ENCODE measurements at places on chromosomes 4 and X. TPM values are rescaled to one million over a fixed set of nuclear protein-coding genes. Genes with fewer than 3 reads are reported as not detected.

- no peak for DNase-seq
Observed at GRCh38 chr4:155950461-155950860, 3.2 kb downstream of the CTSO start.

- DNase-seq = no peak
Observed at GRCh38 chr4:173275150-173275549, 59.0 kb downstream of the HMGB2 start.

- DNase-seq = no peak
Observed at GRCh38 chr4:98352940-98353339, 91.8 kb downstream of the RAP1GDS1 start.

GRCh38 chr4:10343656-10344055 lies 113.6 kb downstream of the ZNF518B start:
- DNase-seq = no peak

- no peak for DNase-seq
Observed at GRCh38 chr4:159284733-159285132, 181.9 kb downstream of the RAPGEF2 start.

DNA sequence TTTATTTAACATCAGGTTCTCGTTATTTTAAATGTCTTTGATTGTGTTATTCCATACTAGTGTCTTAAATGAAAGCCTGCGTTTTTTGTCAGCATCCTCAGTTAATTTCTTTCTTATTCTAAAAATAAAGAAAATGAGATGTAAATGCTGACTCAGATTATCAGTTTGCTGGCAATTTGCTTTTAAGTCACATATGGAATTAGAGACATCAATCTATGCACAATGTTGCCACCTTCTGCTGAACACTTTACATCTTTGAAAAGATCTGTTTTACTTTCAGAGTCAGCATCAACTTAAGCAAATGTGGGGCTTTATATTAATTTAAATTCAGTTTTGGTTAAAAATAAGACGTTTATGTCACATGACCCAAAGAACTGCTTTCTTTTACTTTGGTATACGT lies 99.2 kb downstream of the ADGRL3 start:
- DNase-seq = no peak

DNA sequence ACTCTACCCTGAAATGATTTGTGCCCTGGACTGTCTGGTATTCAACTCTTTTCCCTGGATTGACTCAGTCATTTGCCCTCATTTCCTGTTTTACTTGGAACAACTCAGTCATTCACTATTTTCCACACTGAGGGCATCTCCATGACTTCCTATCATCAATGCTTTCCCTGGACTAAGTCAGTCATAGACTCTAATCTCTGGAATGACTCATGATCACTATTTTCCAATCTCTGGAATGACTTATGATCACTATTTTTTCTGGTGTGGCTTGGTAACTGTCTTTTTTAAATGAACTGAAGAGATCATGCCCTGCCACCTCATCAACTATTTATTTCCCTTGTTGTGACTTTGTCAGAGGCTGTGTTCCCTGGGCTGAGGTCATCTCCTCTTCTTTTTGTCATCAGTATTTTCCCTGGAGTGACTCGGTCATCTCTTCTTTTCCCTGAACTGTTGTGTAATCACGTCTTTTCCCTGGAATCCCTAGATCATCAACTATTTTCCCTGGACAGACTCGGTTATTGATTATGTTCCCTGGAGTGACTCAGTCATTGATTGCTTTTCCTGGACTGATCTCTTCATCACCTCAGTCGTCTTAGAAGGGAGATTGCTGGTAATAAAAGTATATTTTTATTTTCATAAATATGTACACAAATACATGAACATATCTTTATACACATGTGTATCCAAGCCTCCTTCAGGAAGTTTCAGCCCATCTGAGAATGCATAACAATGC lies 327.1 kb upstream of the VCX start:
- no peak for DNase-seq

Gene PPP4R3C
- not detected for polyA plus RNA-seq

Gene OCRL
- polyA plus RNA-seq = 0.31 TPM

Gene APBB2
- not detected for polyA plus RNA-seq

Gene MAP7D2
- polyA plus RNA-seq = not detected

All from immature natural killer cell (primary cell).